H1 (cell line): ENCODE measurements at places on chromosomes 16 and 17.

DNA sequence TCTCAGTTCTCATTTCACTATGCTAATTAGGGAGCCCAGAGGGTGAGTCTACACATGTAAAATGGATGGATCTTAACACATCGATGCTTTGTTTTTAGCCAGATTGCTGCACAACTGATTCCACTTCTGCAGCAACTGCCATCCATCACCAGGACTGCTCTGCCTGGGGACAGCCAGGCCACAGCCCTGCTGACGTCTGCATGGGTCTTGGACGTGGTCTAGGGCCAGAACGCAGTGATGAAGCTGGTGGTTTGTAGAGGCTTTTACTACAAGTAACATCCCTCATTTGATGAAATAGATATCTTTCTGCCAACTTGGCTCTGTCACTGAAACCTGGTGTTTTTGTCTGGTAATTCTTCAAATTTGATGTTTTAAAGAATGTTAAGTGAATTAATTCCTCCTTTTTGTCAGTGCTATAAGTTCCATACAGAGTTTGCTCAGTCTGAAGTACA is 50.6 kb downstream of the MARCHF10 start:
- DNase-seq: no peak

GRCh38 chr17:40103688-40104087 is 3.3 kb upstream of the NR1D1 start:
- DNase-seq: no peak

- no peak for DNase-seq
Observed at GRCh38 chr17:76588182-76588581, 2.5 kb upstream of the ST6GALNAC2 start.

GRCh38 chr17:4179071-4179470 is 36.1 kb downstream of the CYB5D2 start:
- no peak for DNase-seq

DNA sequence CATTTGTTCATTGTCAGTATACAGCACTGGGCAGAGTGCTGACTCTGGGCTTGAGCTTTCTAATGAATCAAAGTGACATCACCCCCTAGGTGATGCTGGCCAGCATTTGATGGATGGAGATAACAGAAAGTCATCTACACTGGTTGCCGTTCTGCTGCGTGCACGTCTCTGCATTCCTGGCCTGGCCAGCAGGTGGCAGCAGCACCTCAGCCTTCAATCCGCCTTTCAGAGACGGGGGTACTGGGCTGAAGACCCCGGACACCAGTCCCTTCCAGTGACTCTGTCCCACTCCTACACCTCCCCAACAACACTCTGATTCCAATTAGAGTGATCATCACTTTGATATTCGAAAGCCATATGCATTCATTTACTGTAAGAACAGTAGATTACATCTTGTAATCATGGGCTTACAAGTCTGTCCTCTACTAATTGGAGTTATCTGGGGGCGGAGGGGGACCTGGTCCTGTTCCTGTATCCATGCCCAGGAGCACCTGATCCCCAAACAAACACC is 6.0 kb downstream of the CPSF4L start:
- peak; percentile 93 for DNase-seq

DNA sequence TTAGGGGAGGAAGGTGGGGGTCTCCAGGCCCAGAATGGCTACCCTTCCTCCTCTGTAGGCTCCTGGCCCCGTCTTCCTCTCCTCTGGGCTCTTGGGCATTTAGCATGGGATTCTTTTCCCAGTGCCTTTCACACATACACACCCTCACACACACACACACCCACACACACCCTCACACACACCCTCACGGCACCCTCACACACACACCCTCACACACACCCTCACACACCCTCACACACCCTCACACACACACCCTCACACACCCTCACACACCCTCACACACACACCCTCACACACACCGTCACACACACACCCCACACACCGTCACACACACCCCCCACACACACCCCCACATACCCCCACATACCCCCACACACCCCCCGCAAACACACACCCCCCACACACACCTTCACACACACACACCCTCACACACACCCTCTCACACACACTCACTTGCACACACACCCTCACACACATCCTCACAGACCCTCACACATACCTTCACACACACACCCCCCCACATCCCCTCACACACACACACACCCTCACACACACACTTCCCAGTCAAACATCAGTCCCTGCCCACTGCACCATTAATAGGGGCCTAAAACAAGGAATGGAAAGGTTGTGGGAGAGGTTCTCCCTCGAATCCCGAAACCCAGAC is 845 bp downstream of the SGCA start:
- no peak for DNase-seq

DNA sequence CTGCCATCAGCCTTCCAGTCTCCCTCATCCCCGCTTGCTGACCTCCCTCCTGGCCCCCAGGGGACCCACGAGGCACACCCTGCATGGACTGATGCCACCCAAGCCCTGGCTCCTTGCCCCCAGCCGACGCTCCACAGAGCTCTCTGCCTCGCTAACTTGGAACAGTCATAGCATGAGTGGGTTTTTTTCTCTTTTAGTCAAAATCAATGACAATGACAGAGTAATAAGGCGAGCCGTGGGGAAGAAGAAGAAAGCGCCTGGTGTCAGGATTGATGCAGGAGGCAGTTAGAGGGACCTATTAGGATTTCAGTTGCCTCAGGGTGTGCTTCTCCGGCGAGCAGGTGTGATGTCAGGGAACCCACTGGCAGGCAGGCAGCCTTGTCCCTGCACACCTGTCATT is 176.3 kb upstream of the TNRC6C start:
- DNase-seq: no peak

- no peak for DNase-seq
Observed at GRCh38 chr17:48016112-48016511, 21.5 kb downstream of the COPZ2 start.

DNA sequence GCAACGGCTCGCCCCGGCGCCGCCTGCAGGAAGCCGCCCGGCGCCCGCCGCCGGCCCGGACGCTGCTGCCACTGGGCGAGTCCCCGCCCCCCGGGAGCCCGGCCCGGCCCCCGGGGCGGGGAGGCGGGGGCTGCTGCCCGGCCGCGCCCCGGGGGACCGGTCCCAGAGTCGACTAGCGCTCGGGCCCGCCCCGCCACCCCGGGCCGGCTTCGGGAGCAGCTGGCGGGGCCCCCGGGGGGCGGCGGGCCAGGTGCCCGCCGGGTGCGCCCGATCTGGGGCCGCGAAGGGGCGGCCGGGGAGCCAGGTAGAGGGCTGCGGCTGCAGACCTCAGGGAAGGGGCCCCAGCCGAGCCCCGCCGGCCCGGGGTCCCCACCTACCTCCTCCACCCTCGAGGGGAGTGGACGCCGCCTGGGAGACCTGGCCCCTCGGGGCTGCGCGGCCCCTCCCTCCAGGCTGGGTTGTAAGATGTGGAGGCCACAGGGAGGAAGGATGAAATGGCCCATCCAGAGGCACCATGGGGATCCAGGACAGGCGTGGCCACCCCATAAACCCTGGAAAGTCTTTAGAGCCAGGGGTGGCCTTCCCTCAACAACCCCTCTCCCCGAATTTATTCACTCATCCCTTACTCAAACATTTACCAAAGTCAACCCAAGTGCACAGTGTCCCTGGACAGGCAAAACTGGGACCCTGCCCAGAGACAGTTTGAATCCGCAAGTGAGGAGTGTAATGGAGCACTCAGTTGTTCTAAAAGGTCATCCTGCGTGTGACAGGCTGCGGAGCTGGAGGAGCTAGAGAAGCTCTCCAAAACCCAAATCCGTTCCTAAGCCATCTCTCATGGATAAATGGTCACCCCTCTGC is at the start of gene CDYL2:
TSS of gene CDYL2 (minus strand) at position 73 of the 858 bp plus-strand sequence. CDS start 425 bp downstream, outside the sequence.
- DNase-seq: peak; percentile 55

DNA sequence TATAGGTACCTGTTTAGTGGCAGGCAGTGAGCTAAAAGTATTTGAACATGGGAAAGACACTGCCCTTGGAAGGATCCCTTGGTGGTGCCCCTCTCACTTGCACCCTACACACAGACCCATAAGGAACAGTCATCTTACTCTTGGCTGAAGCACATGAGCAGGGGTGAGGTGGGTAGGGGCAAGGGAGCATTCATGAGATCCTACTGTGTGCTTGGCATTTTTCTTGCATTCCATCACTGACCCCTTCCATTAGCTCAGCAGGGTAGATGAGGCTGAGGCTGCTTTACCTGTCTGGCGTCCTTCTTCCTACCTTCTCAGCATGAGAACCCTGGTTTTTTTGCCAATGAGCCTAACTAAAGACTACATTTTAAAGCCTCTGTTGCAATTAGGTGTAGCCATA is 48.3 kb downstream of the CCT6B start:
- DNase-seq: no peak
